ENCODE measurements at places on chromosomes 2 and 18.

DNA sequence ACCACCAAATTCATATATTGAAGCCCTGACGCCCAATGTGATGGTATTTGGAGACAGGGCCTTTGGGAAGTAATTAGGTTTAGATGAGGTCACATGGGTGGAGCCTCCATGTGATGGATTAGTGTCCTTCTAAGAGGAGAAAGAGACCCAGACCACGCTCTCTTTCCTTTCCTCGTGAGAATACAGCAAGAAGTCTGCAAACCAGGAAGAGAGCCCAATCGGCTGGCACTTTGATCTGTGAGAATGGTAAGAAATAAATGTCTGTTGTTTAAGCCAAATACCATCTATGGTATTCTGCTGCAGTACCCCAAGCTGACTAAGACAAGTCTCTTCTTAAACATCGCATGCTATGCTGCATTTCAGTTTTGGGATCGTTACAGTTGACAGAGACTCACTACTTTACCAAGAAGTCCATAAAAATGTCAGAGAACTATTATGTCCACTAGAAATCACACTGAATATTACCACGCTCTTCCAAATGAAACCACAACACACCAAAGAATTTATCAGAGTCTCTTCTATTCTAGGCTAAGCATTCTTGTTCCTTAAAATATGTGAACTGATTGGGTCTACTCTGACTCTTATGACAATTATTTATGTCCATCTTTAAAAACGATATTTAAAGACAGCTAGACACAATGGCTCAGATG lies 48.5 kb downstream of the LPIN2 start:
- no peak for DNase-seq

GRCh38 chr2:181959508-181959907 lies 26.1 kb upstream of the PPP1R1C start:
- DNase-seq, result no peak

- no peak for DNase-seq
These were observed 68.1 kb downstream of the GNAL start for GRCh38 chr18:11757084-11757590.

DNA sequence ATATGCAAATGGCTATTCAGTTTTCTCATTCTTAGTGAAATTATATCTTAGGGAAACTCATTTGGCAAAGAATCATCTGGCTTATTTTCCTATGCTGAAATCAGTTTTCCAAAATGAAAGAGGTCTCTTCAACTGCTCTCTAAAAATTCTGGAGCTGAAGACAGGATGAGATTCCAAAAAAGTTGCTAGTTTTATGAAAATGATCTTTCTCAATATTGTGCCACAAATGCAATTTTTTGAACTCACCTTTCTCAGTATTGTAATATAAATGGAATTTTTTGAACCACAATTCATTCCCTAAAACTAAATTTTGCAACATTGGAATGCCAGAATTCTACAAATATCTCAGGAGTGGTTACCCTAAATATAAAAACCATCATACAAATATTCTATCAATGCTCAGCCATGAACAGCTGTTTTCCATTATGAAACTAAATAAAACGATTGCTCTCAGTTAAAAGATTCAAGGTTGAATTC lies 147.7 kb upstream of the PKDCC start:
- peak; percentile 32 for DNase-seq

- DNase-seq, result peak; percentile 46
These were observed 7.3 kb upstream of the PLEK start for GRCh38 chr2:68357605-68358337.

GRCh38 chr2:64996871-64997307 lies 7.7 kb downstream of the SLC1A4 start:
- peak; percentile 32 for DNase-seq

DNA sequence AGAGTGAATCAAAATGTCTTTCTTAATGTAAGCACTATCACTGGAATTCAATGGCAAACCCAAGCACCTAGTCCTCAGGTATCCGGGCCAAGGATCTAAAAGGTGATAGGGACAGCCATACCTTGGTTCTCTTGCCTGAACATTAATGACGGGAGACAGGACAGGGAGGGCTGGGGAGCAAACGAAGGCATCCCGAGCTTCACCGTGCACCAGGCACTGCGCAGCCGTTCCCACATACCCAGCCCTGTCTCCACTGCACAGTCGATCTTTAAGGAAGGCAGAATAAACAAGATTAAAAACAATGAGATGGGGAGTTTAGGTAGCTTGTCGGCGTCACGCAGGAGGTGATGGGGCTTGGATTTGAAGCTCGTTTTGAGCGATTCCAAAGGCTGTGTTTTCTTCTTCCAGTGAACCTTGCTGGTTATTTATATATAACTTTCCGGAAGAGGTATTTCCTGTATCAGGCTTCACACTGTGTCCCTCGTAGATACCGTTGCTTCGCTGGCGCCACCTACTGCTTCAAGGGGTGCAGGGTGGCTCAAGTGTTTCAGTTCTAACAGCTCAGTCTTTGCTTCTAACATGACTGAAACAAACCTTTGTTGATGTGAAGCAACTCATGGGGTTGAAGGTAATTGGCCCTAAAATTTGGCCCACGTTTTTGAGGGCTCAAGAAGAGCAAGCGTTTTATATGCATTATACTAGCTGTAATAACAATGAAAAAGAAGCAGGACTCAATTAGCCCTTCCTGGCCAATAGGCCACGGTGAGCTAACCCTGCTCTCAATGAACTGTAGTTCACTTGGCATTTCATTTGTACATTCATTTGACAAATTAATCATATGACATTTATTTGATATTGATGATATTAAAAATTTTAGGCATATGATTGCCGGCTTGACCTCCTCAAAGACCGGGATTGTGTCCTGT lies 77.4 kb downstream of the DCDC2C start:
- DNase-seq, result peak; percentile 1

GRCh38 chr2:113762377-113763118 lies 6.1 kb upstream of the SLC35F5 start:
- peak; percentile 87 for DNase-seq

- no peak for DNase-seq
These were observed 97.9 kb downstream of the BAZ2B start for GRCh38 chr2:159518321-159519005.

DNA sequence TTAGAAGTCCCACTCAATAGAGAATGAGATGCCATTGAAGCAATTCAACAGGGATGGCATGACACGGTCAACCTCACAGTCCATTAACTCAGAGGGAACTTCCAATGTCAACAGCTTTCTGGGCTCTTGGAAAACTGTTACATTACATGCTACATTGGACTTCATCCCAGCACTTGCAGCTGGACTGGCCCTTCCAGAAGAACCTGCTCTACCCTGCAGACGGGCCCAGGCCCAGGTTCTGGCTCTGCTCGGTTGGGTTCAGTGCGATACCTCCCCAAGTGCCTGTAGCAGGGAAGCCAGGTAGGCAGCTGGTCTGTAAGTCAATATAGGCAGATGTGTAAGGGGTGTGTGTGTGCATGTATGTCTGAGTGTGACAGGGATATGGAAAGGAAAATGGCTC lies 12.9 kb downstream of the LAMA1 start:
- DNase-seq, result no peak

DNA sequence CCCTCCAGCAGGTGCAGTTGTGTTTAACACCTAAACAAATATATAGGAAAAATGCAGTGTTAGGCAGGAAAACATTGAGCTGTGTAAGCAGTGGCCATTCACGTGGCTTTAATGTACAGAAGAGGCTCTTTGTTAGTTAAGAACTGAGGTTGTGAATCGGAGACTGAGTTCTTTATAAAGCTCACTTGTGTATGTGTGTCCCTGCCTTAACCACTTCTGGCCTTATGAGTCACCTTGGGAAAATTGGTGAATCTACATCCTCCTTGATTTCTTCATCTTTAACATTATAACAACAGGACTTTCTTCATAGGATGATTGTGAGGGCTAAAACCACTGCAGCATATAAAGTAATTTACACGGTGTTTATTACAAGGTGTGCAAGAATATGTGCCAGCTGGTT lies 188.4 kb upstream of the TPO start:
- DNase-seq, result no peak

DNA sequence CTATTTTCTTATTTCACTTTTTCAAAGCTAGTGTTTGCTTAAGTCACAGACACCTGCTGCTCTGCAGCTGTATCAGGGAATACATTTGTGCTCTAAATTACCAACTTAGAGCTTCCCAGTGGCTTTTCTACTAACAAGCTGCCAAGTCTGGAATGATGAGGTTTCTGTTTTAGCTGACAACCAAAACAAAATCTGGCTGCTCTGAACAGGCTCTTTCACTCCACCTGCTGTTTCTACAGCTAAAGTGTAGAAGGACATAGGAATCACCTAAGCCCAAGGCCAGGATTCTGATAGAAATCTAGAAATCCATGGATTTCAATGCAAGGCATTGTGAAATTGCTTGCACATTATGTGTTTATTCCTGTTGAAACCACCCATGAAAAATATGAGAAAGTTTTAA lies 201.2 kb downstream of the SUCLG1 start:
- no peak for DNase-seq

DNA sequence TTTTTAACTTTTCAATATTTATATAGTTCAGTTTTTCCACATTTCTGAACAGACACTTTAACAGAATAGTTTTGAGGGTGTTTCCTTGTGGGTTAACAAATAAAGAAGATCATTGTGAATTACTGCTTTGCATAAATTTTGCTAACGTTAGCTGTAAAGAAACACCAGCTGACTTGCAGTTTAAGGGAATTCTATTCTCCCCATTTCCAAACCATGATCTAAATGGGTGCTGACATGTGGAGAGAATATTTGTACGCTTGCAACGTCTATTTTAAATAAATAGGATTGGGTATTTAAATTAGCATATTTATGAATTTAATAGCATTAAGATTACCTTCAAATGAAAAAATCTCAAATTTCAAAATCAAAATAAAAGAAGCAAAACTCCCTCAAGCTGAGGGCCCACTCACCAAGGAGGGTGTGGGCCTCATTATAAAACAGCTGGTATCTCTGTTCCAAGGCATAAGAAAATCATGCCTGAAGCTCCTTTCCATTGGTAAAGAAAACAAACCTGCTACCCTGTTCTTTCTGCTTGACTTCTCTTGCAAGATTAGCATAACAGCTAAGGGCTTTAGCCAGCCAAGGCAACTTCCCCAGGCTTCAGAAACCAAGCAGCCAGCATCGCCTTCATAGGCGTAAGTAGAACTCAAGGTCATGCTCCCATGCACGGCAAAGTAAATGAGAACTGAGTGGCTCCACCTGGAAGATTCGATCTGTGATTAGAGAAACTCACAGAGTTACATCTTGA lies 3.2 kb downstream of the MRO start:
- DNase-seq, result peak; percentile 86

- no peak for DNase-seq
These were observed 40.9 kb downstream of the CELF4 start for GRCh38 chr18:37524498-37525261.

- no peak for DNase-seq
These were observed 44.4 kb upstream of the MGAT4A start for GRCh38 chr2:98775146-98775986.

DNA sequence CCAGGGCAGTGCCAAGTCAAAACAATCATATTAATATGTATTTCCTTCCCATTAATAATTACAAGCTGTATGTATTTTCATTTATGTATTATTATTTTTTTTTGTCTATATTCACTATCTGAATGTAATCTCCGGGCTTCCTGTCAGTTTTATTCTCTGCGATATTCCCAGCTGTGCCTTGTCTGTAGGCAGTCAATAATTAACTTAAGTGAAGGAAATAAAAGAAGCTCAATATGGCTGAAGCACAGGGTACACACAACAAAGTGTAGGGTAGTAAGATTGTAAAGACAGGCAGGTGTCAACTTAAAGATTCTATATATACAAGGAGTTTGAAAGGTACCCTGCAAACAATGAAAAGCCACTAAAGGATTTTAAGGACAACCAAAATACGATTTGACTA lies 122.9 kb downstream of the ROCK1 start:
- no peak for DNase-seq

GRCh38 chr18:49481317-49481716 lies 5.7 kb downstream of the C18orf32 start:
- no peak for DNase-seq

- no peak for DNase-seq
These were observed 31.5 kb upstream of the SCG2 start for GRCh38 chr2:223633656-223634055.

DNA sequence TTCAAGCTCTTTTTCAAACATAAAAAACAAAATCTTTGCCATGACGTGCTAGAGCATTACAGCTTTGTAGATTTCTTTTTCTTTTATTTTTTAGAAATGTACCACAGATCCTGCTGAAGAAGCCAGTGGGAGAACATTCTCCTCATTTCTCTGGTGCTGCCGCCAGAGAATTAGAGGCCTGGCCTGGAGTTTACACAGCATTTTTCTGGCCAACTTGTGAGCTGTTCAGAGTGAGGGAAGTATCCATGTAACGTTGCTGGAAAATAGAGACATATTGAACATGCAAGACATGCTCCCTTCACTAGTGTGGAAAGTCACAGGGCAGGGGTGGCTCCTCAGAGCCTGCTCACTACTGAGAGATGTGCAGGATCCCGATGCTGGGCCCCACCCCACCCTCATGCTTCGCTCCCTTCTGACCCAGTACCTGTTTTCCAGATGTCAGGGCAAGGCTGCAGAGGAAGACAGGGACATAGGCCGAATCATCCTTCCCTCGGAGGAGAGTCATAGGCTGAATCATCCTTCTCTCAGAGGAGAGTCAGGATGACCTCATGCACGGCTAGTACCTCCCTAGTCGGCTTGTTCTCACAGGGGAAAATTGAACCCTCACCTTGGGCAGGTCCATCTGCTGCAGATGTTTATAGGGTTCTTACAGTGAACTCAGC lies 298.5 kb downstream of the INSIG2 start:
- DNase-seq, result peak; percentile 3

DNA sequence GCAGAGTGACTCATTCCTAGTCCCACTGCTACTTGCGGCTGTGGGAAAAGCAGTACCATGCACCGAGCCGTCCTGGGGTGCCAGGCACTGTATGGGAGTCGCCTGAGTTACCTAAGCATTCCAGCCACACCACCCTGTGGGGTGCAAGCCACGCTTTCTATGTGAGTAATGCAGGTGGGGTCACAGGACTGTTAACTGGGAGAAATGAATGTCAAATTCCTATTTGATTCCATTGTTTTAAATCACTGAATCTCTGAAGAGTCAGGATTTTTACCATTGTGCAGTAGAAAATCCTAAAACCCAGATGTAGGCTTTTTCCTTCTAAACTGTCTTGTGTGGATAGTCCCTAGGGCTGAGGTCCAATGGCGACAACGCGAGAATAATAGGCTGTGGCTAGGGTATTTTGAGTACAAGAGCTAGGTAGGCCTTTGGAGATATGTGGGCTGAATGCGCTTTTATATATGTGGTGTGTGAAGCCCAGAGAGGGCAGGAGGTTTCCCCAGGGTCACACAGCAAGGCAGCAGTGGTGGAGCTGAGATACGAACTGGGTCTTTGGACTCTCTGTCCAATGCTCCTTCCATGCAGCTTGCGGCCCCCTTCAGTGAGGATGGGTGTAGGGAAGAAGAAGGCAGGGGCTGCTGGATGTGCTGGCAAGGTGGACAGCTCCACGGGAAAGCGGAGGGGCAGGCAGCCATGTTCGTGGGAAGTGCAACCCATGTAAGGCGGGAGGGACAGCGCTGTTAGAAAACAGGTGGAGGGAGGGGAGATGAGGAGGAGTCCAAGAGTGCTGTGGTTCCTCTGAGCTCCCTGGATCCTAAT lies 83.2 kb downstream of the DDX1 start:
- DNase-seq, result no peak

DNA sequence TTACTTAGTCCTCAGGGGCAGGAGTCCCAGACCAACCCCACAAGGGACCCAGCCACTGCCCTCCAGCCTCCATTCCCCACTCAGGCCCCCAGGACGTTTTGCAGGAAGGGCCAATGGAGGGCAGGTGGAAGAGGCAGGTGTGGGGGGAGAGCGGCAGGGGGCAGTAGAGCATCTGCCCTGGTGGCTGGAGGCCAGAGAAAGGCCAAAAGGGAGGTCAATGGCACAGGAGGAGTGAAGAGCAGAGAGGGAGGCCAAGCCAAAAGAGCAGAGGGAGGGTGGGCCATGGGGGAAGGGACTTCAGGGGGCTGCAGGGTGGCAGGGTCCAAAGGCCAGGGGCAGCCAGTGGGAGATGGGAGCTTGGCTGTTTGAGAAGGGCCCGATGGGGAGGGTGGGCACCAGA lies 17.3 kb upstream of the GPR55 start:
- DNase-seq, result no peak
